Hindlimb muscle (tissue), 1 donor: ENCODE measurements at places on chromosomes 11 and 22. TPM values are rescaled to one million over a fixed set of nuclear protein-coding genes. Genes with fewer than 3 reads are reported as not detected.

- no peak for DNase-seq
Observed at GRCh38 chr11:114359342-114359741, 41.0 kb downstream of the C11orf71 start.

DNA sequence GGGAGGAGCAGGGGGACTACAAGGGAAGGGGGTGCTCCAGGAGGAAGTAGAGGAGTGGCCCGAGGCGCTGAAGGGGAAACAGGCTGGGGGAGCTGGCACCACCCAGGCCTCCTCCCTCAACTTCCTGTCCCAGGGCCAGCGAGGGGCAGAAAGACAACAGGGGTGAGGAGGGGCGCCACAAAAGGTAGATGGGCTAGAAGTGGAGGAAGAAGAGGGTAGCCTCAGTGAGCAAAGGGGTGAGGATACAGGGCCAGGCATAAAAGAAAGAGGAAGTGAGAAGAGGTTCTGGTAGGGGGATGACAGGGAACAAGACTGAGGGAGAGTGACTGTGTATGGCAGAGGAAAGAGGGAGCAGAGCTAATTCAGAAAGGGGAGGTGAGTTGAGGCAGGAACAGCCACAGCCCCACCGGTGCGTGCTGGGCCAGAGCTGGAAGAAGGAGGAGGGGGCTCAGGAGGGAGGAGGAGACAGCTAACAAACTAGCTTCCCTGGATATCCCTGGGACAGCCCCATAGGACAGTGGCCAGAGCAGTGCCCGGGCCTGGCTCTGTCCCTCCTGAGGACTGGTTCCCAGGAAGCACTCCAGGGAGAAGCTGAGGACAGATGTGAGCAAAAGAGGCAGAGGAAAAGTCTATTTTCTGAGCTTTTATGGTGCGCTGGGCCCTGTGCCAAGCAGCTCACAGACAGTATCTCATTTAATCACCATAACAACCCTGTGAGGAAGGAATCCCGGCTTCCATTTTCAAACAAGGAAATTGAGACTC is 8.5 kb downstream of the DCHS1 start:
- peak; percentile 74 for DNase-seq

- DNase-seq, result no peak
Observed at GRCh38 chr22:41650821-41651220, 29.7 kb downstream of the XRCC6 start.

- no peak for DNase-seq
Observed at GRCh38 chr22:26845021-26845743, 187.8 kb downstream of the MIAT start.

DNA sequence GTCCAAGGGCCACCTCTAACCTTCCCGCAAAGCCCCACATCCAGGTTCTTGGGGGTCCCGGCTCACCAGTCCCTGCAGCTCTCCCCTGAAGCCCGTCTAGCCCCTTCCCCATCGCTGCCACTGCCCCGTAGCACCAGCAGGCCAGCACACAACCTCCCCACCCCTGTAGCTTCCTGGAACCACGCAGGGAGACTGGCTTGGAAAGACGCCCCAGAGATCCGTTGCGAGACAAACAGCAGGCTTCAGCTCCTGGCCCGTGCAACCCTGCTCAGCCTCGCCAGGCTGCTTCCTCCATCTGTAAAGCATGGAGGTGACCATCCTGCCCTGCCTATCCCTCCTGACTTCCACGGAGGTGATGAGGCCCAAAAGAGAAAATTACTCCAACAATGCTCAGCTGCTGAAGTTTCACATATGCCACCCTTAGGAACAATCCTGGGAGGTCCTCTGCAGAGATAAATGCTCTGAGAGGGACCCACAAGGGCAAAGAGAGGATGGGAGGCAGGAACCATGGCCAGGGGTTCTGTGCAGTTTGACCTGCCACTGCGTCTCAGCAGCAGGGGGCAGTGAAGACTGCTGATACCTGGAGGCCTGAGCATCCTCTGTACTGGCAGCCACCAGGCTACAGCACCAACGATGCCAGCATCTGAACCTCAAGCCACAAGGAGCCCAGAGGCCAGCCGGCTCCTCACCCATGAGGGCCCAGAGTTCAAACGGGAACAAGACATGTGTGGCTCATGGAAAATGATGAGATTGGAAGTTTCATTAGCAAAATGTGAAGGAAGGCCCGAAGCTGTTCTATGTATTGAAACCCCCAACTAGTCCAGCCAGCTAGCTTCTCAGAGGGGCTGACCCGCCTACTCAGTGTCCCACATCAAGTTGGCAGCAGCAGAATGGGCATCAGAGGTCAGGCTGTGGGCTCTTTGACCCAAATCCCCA is 16.1 kb downstream of the DGCR2 start:
- no peak for DNase-seq

- DNase-seq, result no peak
Observed at GRCh38 chr22:30578481-30578880, 4.0 kb upstream of the GAL3ST1 start.

- DNase-seq, result no peak
Observed at GRCh38 chr22:21797444-21798221, 62.0 kb upstream of the YPEL1 start.

GRCh38 chr11:71209656-71210055 is 42.7 kb downstream of the SHANK2 start:
- no peak for DNase-seq

CCDC88B gene
- 4.5 TPM for polyA plus RNA-seq

DNA sequence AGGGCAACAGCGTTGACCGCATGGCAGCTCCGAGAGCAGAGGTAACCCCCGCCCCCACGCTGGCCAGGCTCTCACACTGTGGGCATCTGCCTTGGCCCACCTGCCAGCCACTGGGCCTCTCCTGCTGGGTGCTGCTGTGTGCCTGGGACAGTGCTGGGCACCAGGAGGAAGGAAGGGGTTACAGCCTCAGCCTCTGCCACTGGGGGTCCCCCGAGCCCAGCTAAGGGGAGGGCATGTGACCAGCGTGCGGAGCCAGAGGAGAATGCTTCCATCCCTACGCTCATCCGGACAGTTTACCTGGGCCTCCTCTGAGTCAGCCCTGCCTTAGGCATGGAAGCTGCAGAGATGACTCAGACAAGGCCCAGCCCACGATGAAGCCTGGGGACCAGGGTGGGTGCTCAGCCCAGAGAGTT is 10.9 kb downstream of the NCF4 start:
- DNase-seq, result no peak

GRCh38 chr11:73399159-73399590 is 23.0 kb downstream of the RELT start:
- DNase-seq, result no peak

- DNase-seq, result no peak
Observed at GRCh38 chr11:46930089-46930488, 6.5 kb upstream of the CSTPP1 start.

DNA sequence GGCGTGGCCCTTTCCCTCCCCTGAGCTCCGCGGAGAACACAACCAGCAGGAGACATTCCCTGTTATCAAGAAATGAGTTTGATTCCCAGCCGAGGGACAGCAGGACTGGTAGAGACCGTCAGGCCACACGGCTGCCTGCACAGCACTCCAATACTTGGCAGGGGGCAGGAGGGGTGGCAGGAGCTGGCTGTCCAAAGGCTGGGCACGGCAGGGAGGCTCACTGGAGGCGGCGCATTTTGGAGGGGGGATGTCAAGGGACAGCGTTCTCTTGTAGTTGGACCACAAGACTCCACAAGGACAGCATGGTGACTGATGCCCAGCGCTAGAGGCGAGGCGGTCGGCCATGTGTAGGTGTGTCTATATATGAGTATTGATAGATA is 66.7 kb upstream of the A4GALT start:
- no peak for DNase-seq

BIRC3 gene
- 1.7 TPM for polyA plus RNA-seq

- no peak for DNase-seq
Observed at GRCh38 chr11:72930008-72930407, 115.8 kb downstream of the ATG16L2 start.

DNA sequence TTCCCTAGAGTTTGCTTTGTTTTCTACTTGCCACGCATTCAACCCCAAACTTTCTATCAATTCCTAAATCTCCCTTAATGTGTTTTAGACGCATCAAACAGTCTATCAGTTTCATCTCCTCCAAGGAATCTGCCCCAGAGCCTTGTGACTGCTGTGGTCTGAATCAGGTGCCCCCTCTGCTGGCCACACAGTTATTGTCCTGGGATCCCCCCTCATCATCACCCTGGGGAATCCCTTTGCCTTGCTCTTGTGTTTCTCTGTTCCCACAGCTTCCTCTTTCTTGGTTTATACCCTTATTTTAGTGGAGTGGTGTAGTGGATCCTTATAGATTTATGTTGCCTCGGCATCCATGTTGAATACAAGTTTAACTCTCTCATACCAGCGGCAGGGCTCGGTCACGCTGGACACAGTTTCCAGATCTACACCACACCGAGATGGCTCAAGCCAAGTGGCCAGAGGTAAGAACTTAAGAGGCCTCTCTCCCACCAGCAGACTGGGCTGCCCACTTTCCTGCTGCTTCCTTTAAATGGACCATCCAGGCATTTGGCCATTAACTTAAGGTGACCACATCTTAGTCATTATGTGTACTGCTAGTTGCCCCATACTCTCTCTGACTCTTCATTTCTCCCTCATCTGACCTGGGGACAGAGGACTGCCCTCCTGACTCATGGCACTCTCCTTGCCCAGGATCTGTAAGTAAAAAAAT is 8.2 kb downstream of the UPB1 start:
- no peak for DNase-seq

DNA sequence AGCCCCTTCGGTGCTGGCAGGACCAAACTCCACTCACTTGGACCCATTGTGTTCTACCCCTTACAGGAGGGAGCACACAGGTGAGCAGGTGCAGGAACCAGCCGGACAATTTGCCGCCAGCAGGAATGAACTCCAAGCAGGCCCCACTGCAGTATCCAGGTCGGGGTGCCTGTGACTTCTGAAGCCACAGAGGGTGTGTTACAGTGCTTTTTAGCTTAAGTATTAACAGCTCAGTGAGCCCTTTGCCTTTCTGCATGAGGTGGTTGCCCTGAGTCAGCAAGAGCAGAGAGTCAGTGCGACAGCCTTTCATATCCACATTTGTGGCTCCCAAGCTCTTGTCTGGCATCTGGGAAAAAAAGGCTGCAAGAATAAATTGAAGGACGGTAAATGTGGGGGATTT is 366.6 kb upstream of the LRRC4C start:
- DNase-seq, result no peak

GRCh38 chr22:42581762-42582716 is 28.3 kb downstream of the SERHL2 start:
- peak; percentile 85 for DNase-seq

- no peak for DNase-seq
Observed at GRCh38 chr11:69134957-69135356, 20.8 kb upstream of the SMIM38 start.

- DNase-seq, result no peak
Observed at GRCh38 chr11:48019217-48019584, 38.8 kb downstream of the PTPRJ start.

GRCh38 chr11:65236194-65237059 is 25.3 kb upstream of the POLA2 start:
- DNase-seq, result no peak

IRAG1 gene
- polyA plus RNA-seq, result 6.4 TPM

- DNase-seq, result no peak
Observed at GRCh38 chr11:19437760-19438159, 197.0 kb upstream of the E2F8 start.
